Stimulated activated memory B cell treated with anti-CD40 and anti-IgM and Interleukin-4, amounts not matched to agents 10 μg/mL and 1 μg/mL and 100 μg/mL, for 72 hours (primary cell): ENCODE measurements at places on chromosomes 4 and X.

DNA sequence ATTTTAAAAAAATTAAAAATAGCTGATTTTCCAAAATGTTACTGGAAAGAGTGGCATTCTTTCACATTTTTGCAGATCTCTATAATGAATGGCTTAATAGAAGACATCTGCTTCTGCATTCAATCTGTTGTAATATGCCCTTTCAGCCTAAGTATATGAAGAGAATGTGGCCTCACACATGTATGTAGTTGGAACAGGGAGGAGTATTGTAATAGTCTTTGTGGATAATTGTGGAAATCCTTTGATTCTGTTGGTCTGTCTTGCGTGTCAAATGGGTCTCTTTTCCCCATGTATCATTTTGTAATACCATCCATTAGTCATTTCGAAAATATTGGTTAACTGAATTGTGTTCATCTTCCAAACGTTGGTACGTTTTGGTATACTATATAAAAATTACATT, 11.6 kb downstream of the TXLNG start:
- no peaks in the 10 kb centered on the region for H3K27me3 ChIP-seq
- ATAC-seq, result no peak
- no peak overlapping the region for H3K27ac ChIP-seq
- H3K4me3 ChIP-seq, result no peak overlapping the region
- peaks cover 14% of the 10 kb centered on the region for H3K36me3 ChIP-seq
- H3K4me1 ChIP-seq, result peaks cover 6% of the 10 kb centered on the region

DNA sequence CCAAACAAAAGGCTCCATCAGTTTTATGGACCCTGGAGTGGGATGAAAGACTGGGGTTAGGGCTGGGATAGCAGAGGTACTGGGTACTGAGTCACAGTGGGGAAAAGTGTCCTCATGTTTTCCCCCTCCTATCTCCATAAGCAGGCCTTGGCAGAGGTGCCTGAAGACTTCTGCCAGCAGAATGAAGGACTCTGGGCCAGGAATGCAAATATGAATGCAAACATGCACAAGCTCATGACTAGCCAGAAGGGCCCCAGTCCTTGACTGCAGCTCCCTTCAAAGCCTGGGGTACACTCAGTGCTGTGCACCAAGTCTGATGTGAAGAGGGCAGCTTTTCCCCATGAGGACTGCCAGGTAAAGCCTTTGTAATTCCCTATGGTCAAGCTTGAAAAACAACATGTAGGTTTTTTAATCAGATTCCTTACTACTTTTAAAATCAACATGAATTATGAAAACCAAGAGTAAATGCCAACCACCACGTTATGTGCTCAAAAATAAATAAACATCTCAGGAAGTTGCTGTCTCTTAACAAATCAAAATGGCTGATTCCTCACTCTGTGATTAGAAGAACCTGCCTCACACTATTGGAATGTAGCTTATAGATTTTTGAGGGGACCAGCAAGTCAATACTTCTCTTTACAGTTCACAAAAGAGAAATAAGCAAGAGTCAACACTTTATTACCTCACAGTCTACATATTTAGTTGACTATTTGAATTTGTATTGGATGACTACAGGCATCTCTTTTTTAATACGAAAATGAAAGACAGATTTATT, 1512.0 kb downstream of the ARAP2 start:
- no peaks in the 10 kb centered on the region for H3K27me3 ChIP-seq
- H3K4me1 ChIP-seq, result no peaks in the 10 kb centered on the region
- H3K4me3 ChIP-seq, result no peak overlapping the region
- H3K27ac ChIP-seq, result no peak overlapping the region

DNA sequence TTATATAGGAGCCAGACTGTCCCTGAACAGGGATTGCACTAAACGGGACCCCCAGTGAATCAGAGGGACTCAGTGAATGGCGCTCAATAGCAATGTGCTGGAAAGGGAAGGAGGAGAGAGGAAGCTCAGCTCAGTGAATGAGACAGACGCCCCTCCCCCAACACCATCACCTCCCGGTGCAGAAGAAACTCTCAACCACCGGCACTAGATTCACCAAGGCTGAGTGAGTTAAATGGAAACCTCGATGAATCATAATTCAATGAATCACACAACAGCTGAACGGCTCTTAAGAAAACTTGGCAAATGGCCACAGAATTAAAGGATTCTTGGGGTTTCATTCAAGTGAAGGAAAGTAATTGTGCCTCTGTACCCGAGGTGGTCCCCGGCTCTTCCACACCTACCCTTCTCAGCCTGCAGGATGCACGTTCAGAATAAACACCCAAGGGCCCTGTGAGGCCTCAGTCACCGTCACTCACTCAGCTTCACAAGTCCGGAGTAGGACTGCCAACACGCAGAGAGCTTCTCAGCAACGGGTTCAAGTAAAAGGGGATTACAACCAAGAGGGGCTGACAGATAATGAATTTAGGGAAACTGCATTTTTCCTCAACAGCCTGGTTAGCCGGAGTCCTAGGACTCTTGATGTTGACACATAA, 29.3 kb downstream of the CRMP1 start:
- H3K4me3 ChIP-seq, result no peak overlapping the region
- H3K27ac ChIP-seq, result no peak overlapping the region
- peaks cover 18% of the 10 kb centered on the region for H3K27me3 ChIP-seq
- no peaks in the 10 kb centered on the region for H3K4me1 ChIP-seq

DNA sequence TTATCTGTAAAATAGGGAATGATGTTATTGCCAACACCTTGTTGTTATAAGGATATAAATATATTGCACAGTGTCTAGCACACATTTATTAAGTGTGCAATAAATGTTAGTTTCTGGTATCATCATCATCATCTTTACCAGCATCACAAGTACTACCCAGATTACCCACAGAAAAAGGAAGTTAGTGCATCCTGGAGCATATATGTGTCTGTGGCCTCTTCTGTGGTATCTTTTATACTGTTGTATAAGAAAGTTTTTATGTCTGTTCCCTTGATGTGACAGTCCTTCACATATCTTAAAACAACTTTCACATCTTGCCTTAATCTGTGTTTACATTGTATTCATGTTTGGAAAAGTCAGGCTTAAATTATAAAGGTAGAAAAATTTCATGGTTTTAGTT, 10.0 kb downstream of the EXOSC9 start:
- H3K4me3 ChIP-seq, result no peak overlapping the region
- H3K36me3 ChIP-seq, result peaks cover 49% of the 10 kb centered on the region
- ATAC-seq, result no peak
- H3K27me3 ChIP-seq, result no peaks in the 10 kb centered on the region
- no peak overlapping the region for H3K27ac ChIP-seq
- H3K4me1 ChIP-seq, result no peaks in the 10 kb centered on the region

DNA sequence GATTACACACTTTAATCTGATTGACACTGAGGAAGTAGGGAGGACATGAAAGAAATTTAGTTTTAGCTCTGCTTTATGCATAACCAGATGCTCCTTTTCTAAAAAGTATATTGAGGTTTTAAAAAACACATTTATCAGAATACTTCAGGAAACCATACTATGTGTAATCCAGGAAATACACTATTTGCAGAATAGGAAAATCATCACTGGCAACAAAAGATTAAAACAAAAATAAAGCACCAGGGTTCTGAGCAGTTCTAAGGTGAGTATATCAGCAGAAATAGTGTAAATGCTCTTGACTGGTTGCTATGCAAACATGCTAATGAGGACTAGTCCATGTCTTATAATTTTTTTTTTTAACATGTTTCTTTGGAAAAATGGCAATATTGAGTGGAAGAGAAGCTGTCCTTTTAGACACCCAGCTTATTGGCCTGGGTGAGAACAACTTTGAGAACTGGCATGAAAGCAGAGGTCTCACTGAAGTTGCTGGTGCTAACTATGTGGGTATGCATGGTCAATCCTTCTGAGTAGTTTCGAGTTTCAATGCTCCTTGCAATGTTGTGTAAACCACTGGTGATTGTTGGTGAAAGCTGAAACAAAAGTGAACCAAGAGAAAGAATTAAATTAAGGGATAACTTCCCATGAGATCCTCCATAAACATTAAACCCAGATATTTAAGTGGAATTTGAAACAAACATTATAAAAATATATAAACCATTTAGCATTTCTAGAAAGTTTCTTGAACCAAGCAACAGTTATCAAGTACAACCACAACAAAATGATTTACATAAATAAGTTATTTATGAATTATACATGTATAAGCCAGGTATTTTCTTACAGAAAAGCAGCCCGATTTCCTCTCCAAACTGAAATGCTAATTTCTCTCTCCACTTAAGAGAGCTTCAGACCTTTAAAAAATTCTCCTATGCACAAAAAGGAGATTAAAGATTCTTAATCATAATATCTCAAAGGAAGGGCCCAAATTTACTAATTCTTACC, 20.4 kb upstream of the SCD5 start:
- peaks cover 55% of the 10 kb centered on the region for H3K36me3 ChIP-seq
- no peak overlapping the region for H3K4me3 ChIP-seq
- no peaks in the 10 kb centered on the region for H3K27me3 ChIP-seq
- H3K27ac ChIP-seq, result no peak overlapping the region
- no peaks in the 10 kb centered on the region for H3K4me1 ChIP-seq

- no peak overlapping the region for H3K4me3 ChIP-seq
- no peaks in the 10 kb centered on the region for H3K4me1 ChIP-seq
- peaks cover 48% of the 10 kb centered on the region for H3K27me3 ChIP-seq
- no peak overlapping the region for H3K27ac ChIP-seq
- ATAC-seq, result no peak
Observed at GRCh38 chr4:6748286-6748685, 32.3 kb downstream of the BLOC1S4 start.

DNA sequence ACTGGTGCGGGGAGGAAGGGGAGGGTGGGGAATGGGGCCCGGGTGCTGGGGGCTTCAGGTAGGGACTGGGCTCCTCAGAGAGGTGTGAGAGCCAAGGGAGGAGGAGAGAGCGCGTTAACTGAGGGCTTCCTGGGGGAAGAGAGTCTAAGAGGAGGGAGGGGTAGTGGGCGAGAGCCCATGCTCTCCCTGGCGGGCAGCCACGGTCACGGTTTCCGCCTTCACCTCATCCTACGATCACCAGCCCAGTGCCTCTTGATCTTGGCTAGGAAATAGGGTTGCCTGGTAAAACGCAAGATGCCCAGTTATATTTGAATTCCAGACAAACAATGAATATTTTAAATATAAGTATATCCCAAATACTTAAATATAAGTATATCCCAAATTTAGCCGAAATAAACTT, 60.8 kb upstream of the GRPEL1 start:
- ATAC-seq, result no peak
- H3K4me1 ChIP-seq, result no peaks in the 10 kb centered on the region
- H3K4me3 ChIP-seq, result no peak overlapping the region

- H3K27me3 ChIP-seq, result peaks cover 16% of the 10 kb centered on the region
- H3K4me3 ChIP-seq, result no peak overlapping the region
- peak; percentile 6 for ATAC-seq
- H3K4me1 ChIP-seq, result peaks cover 28% of the 10 kb centered on the region
- no peak overlapping the region for H3K27ac ChIP-seq
Observed at GRCh38 chr4:8123389-8123788, 35.2 kb downstream of the ABLIM2 start.

GRCh38 chr4:172996571-172997216, 171.9 kb upstream of the GALNT7 start:
- ATAC-seq, result peak; percentile 42
- peaks cover 5% of the 10 kb centered on the region for H3K4me1 ChIP-seq
- peaks cover 17% of the 10 kb centered on the region for H3K27me3 ChIP-seq
- no peaks in the 10 kb centered on the region for H3K36me3 ChIP-seq

- no peak overlapping the region for H3K4me3 ChIP-seq
- H3K27ac ChIP-seq, result no peak overlapping the region
- no peaks in the 10 kb centered on the region for H3K36me3 ChIP-seq
- ATAC-seq, result no peak
- no peaks in the 10 kb centered on the region for H3K27me3 ChIP-seq
Observed at GRCh38 chr4:41144040-41144379, 70.3 kb downstream of the APBB2 start.

DNA sequence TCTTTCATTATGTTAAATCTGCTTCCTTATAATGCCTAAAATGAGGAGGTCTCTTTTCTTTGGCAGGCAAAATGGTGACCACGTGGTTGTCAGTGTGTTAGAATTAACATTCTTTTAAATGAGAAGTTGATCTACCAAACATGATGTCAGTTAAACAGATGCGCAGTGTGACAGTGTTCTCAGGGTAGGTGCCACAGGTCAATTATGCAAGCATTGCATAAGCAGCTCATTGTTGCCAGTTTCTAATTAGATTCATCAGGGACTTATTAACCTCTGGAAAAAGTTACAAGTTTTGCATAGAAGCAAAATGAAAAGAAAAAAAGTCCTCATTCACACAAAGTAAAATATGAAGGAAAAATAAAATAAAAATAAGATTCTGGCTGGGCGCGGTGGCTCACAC, 324.1 kb upstream of the GALNT7 start:
- H3K27ac ChIP-seq, result no peak overlapping the region
- no peak overlapping the region for H3K4me3 ChIP-seq
- no peak for ATAC-seq

DNA sequence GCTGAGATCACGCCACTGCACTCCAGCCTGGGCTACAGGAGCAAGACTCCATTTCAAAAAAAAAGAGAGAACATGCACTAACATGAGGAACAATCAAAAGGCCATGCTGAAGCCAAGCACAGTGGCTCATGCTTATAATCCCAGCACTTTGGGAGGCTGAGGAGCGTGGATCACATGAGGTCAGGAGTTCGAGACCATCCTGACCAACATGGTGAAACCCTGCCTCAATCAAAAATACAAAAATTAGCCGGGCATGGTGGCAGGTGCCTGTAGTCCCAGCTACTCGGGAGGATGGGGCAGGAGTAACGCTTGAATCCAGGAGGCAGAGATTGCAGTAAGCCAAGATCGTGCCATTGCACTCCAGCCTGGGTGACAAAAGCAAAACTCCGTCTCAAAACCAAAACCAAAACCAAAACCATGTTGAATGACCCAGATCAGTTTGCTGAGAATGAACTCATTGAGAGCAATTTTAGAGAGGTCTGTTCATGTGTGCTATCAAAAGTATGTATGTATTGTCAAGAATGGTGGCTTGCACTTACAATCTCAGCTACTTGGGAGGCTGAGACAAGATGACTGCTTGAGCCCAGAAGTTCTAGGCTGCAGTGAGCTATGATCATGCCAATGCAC, 44.8 kb downstream of the PDS5A start:
- ATAC-seq, result no peak
- no peak overlapping the region for H3K4me3 ChIP-seq
- H3K27ac ChIP-seq, result peak overlapping the region; percentile 76
- peaks cover 60% of the 10 kb centered on the region for H3K4me1 ChIP-seq
- H3K27me3 ChIP-seq, result no peaks in the 10 kb centered on the region
- peaks cover 25% of the 10 kb centered on the region for H3K36me3 ChIP-seq

DNA sequence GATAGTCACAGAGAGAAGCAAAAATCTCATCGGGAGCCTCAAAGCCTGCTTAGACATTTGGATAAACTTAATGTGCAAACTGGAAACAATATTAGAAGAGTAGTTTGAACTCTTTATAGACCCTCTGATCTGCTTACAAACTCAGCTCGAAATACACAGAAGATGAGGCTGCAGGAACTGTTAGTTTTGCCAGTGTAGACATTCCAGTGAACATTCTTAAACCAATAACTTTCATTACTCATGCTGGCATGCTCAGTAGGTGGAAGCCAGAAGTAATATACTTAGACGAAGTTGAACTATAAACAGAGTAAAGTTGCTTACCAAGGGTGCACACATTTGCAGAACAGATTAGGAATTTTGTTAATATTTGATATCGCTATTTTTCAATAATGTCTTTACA, 303.5 kb downstream of the ANKRD50 start:
- no peaks in the 10 kb centered on the region for H3K4me1 ChIP-seq
- H3K27ac ChIP-seq, result no peak overlapping the region
- no peaks in the 10 kb centered on the region for H3K36me3 ChIP-seq
- no peak for ATAC-seq
- H3K27me3 ChIP-seq, result no peaks in the 10 kb centered on the region
